ENCODE measurements at places on chromosomes 3 and 15.

- no peak for DNase-seq
Observed at GRCh38 chr3:133733226-133733625, 13.0 kb upstream of the TF start.

- DNase-seq, result no peak
Observed at GRCh38 chr15:85756411-85757072, 38.2 kb downstream of the KLHL25 start.

DNA sequence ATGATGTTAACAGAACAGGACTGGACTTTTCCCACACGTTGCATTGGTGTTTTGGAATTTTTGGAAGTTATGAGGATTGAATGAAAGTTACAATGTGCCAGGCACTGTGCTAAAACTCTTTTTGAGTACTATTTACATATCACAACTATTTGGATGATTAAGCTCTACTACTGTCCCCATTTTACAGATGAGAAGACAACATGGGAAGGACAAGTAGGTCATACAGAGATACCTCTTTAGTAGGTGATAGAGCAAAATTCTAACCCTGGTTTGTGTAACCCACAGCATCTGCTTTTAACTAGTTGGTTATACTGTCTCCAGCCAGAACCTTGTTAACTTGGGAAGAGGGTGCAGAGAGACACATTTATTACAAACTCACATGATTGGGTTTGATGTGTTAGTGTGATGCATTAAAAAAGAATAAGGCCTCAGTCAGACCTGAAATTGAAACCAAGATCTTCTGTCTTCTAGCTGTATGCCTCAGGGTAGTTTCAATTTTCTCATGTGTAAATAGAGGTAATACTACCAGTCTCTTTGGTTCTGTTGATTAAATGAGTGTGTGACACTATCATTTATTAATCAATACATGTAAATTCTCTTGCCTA is 1.4 kb downstream of the NDUFB4 start:
- no peak for DNase-seq

- DNase-seq, result no peak
Observed at GRCh38 chr15:29635513-29636098, 186.7 kb downstream of the TJP1 start.

DNA sequence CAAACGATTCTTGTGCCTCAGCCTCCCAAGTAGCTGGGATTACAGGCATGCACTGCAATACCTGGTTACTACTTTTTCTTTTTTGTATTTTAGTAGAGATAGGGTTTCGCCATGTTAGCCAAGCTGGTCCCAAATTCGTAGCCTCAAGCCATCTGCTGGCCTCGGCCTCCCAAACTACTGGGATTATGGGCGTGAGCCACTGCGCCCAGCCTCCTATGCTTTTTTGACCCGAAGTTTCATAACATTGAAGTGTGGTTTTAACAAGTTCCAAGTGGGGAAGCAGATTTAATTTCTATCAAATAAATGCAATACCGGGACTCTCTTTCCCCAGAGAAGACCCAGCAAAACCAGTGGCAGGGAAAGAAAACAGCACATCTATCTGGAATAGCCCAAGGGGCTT is 13.7 kb downstream of the SH3BP5 start:
- no peak for DNase-seq

- no peak for DNase-seq
Observed at GRCh38 chr3:48991851-48992545, 2.0 kb downstream of the P4HTM start.

- no peak for DNase-seq
Observed at GRCh38 chr15:65071381-65071811, 3.6 kb upstream of the RASL12 start.

DNA sequence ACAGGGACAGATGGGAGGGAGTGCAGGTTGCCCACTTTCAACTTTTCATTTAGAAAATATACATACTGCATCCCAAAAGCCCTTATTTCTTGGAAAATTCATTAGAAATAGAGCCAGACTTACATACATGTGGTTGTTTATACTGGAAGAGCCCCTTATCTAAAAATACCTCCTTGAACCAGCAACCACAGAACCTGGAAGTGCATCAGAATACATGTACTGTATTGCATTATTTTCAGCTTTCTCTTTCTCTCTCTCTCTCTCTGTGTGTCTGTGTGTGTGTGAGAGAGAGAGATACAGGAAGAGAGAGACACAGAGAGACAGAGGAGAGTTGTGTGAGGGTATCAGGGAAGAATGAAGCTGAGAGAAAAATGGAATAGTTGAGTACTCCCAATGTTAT is 29.5 kb upstream of the LSAMP start:
- DNase-seq, result no peak

- no peak for DNase-seq
Observed at GRCh38 chr3:150733373-150733935, 29.5 kb downstream of the SIAH2 start.

- no peak for DNase-seq
Observed at GRCh38 chr3:31197941-31198340, 303.5 kb upstream of the GADL1 start.

- no peak for DNase-seq
Observed at GRCh38 chr15:65962187-65962586, 92.9 kb downstream of the RAB11A start.

GRCh38 chr15:73906346-73907034 is 19.8 kb upstream of the LOXL1 start:
- DNase-seq, result no peak

GRCh38 chr15:81380203-81380602 is 6.2 kb upstream of the TMC3 start:
- no peak for DNase-seq

DNA sequence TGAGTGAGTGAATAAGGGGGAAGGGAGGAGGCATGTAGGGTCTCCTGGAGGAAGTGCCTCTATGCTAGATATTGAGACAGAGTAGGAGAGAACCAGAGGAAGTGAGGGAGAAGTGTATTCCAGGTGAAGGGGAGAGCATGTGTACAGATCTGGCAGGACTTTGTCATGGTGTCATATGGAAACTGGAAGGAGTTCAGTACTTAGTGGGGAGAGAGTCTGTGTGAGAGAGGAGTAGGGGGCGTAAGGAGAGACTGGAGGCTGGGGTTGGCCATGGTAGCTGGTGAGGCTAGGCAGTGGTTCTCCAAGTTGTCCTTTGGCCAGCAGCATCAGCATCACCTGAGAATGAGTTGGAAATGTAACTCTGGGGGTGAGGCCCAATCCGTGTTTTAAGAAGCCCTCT is 29.6 kb upstream of the EPHB1 start:
- no peak for DNase-seq

DNA sequence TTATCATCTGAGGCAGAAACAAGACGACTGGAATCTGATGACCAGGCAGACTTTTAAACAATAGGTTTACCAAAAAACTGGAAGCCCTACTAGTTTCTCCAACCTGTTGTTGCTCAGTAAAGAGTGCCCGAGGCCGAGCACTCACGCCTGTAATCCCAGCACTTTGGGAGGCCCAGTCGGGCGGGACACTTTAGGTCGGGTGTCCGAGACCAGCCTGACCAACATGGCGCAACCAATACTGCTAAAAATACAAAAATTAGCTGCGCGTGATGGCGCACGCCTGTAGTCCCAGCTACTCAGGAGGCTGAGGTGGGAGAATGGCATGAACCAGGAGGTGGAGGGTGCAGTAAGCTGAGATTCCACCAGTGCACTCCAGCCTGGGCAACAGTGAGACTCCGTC is 1.1 kb upstream of the WDR5B start:
- DNase-seq, result no peak

DNA sequence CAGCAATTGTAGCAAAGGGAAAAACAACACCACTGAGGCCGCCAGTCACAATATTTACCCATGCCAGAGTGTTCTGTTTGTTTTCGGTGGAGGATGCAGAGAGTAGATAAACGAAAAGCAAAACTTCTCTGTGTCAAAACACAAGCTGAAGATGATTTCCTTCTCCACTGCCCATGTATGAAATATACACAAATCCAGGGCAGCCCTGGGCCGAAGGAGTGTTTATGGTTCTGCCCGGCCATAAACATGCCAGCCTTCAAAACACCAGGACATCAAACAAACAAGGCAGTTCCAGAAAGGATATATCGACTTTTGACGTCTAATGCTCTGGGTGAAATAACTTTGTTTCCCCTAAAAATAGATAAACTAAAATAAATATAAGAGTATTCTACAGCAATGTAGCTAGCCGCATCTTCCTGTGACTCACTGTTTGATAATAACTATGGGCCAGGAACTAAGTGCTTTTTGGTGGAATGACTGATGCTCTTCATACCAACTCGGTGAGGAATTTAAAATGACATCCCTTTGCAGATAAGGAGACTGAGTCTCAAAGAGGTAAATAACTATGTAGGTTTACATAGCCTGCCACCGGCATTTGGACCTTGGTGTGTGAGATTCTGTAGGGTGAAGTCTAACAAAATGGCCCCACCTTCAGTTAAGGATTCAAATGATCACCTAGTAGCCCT is 82.8 kb downstream of the MAGI1 start:
- DNase-seq, result no peak

DNA sequence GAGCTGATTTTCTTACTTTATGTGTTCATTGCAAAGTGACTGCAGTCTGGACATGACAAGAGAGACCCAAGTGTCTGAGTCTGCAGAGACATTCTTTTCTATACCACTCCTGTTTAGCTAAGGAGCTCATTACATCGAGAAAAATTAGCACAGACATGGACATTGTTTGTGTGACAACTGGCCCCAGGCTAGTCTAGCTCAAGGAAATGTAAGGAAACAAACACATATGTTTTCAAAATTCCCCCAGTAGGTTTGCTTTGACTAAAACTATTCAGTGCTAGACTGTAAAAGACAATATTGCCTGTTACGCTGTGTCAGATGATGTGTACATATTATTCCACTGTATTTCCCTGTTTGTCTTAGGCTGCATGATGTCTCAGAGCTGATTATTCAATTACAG is 40.9 kb downstream of the TPRG1 start:
- DNase-seq, result no peak

DNA sequence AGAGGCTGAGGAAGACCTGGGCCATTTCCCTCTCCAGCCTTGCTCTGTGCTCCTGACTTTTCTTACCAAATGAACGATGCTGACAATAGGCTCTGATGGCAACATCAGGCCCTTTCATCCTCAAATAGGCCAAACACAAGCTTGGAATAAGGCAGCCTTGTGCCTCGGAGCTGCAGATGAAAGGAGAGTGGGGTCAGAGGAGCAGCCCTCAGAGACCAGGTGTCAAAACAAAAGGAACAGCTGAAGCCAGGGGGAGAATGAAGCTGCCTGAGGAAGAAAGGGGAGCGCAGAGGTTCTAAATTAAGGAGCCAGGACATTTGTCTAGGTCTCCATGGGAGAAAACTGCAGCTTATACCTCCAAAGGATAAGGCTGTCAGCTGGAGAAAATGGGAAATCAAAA is 5.1 kb downstream of the BFSP2 start:
- DNase-seq, result no peak

DNA sequence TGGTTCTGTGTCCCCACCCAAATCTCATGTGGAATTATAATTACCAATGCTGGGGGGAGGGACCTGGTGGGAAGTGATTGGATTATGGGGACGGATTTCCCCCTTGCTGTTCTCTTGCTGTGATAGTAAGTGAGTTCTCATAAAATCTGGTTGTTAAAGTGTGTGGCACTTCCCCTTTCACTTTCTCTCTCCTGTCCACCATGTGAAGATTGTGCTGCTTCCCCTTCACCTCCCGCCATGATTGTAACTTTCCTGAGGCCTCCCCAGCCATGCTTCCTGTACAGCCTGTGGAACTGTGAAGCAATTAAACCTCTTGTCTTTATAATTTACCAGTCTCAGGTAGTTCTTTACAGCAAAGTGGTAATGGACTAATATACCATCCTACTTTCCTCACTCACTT is 289.6 kb downstream of the EFHB start:
- DNase-seq, result no peak

- no peak for DNase-seq
Observed at GRCh38 chr3:67564008-67564407, 90.4 kb downstream of the SUCLG2 start.

- DNase-seq, result no peak
Observed at GRCh38 chr15:66912441-66912840, 153.0 kb upstream of the SMAD3 start.

GRCh38 chr15:23690015-23690414 is 2.9 kb upstream of the NDN start:
- no peak for DNase-seq

GRCh38 chr3:188875413-188875812 is 296.4 kb upstream of the TPRG1 start:
- DNase-seq, result no peak

- DNase-seq, result no peak
Observed at GRCh38 chr15:80659375-80659774, 35.7 kb upstream of the ABHD17C start.

DNA sequence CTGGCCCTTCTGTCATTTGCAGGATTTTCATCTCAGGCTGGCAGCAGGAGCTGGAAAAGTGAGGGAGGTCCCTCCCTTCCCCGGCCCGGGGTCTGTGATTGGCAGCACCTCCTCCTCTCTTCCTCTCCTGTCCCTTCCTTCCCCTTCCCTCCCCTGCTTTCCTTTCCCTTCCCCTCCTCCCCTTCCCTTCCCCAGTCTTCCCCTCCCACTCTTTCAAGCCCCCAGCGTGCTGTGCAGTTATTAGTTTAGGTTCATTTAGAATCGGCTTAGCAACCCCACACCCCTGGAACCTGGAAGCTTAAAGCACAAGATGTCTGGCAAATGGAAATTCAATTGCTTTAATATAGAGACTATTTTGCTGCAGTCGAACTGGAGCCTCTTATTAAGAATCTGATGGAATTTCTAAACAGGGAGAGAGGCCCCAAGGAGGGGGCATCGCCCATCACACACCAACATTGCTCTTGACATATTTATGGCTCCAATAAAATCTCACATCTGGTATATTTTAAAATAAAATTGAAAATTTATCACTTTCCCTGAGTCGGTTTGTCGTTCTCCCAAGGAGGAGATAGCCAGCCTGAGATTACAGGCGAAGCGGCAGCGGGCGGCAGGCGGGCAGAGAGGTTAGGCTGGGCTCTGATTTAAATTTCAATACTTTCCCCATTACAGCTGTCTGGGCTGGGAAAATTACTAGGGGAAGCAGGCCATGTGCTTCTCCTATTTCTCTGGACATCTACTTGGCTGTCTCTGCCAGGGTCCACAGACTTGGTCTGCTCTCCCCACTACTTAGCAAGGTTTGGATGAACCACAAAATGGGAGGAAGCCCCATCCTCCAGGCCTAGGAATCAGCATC is 98.9 kb downstream of the LINGO1 start:
- peak; percentile 36 for DNase-seq

DNA sequence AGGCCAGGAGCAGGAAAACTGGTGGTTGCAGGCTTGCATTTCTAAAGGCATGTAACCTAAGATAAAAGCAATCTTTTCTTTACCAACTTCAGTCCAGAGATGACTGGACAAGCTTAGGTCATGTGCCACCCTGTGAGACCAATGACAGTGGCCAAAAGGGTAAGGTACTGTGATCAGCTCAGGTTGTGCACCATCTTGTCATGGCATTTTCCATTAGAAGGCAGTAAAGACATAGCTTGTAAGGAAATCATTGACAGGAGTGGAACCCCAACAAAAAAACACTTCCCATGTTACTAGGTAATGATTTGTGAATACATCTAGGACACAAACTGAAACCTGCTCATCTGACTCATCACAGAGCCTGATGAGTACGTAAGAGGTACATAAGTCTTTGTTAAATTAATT is 35.2 kb downstream of the SSR3 start:
- no peak for DNase-seq

DNA sequence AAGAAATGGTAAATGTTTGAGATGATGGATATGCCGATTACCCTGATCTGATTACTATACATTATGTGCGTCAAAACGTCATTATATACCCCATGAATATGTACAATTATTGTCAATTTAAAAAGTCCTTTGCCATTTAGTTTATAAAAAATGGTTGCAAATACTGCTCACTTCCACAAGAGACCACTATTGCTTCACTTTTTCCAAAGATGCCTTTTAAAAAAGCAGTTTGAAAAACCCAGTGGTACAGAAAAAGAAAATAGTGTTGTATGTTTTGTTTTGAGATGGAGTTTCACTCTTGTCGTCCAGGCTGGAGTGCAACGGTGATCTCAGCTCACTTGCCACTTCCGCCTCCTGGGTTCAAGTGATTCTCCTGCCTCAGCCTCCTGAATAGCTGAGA is 39.3 kb downstream of the EDEM1 start:
- DNase-seq, result no peak
